Ovary (tissue), 10 donors: ENCODE measurements at places on chromosomes 3 and 15. TPM values are rescaled to one million over a fixed set of nuclear protein-coding genes. Genes with fewer than 3 reads are reported as not detected.

- no peak for DNase-seq
Measured at GRCh38 chr3:87461443-87461842, 185.1 kb upstream of the POU1F1 start.

DNA sequence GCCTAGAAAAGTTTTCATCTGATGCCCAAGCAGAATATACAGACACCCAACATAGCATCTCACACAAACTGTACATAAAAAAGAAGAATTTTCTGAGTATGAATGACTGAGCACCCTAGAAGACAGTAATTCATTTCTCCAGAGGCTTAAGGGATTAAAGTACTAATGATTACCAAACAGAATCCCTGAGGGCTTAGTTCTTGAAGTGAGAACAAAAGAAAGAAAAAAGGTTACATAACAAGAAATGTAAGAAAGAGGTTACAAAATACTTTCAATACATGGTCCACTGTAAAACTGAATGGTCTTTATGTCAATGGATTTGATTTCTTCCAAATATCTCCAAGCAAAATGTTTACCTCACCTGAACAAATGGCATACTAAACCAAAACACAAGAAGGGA lies 9.1 kb upstream of the NEK10 start:
- DNase-seq, result no peak

Gene TATDN2
- polyA plus RNA-seq, result 29.4 TPM

DNA sequence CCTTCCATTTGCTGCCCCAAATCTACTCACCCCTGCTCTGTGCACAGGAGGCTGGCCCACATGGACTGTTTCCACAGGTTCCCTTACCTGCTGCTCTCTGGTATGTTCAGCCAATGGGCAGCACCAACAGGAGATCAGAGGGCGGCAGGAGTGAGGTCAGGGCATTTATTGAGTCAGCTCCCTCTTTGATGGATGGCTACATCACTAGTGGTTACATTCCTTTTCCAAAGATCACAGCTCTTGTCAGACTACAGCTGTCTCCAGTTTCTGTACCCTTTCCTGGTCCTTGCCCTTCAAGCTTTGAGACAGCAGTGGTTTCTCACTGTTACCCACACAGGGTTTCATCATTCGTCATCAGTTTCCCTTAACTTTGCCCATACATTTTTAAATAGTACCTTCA lies 325.1 kb downstream of the SUCLG2 start:
- DNase-seq, result no peak

Gene CTXN2
- polyA plus RNA-seq, result not detected

Gene GOLGA8G
- not detected for polyA plus RNA-seq

Gene CKMT1A
- polyA plus RNA-seq, result 0.62 TPM

DNA sequence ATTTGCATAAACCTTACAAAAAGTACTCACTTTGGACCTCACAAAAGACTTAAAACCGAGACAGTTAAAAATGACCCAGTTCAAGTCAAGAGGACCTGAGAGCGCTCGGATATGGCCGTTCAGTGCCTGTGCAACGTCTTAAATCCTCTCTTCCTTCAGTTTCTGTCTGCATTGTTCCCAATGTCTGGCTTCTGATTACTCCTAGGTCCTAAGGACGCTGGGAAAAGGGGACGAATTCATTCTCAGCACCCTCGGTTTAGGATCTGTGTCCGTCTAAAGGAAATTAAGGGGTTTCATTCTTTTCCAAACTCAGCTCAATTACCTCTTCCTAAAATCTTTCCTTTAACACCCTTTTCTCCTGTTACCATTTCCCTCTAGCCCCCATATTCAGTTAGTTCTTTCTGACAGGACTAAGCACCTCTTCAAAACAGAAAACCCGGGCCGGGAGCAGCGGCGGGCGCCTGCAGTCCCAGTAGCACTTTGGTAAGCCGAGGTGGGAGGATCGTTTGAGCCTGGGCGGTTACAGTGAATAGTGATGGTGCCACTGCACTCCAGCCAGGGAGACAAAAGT lies 970 bp downstream of the DPPA4 start:
- DNase-seq, result no peak

Gene SCAMP5
- polyA plus RNA-seq, result 4.6 TPM

Gene ROBO2
- polyA plus RNA-seq, result 7.3 TPM

- no peak for DNase-seq
Measured at GRCh38 chr15:62853114-62853840, 189.3 kb upstream of the TPM1 start.

Gene ACKR4
- polyA plus RNA-seq, result 5.4 TPM

GRCh38 chr15:67101911-67102598 lies 36.7 kb downstream of the SMAD3 start:
- DNase-seq, result no peak

DNA sequence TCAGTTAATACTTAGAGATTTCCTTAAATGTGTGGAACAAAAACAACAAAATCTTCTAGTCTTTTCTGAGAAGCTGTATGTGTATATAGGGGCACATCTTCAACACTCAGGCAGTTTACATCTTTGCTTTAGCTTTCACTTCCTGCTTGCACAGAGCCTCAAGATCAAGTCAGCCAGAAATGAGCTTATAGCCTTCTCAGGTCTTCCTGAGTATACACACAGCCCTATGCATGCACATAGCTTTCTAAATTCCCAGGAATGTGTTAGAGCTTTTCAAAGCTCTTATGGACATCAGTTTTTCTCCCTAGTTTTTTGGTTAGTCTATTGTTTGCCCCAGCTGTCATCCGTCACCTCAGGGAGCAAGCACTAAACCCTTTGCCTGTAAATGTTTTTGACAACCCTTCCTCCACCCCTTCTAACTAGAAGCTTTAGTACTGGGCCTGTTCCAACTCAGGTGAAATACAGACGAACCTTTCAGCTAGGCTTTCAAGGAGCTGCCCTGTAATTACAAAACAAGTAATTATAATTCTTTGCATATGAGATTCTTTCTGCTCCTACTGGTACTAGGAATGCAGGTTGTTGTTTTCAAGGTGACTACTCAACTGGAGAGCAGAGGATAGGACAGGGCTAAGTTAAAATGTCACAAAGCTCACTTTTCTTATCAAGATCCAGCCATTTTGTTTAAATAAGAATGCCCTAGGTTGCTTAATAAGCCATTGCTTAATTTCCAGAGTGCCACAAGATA lies 22.6 kb upstream of the MTMR10 start:
- DNase-seq, result no peak

DNA sequence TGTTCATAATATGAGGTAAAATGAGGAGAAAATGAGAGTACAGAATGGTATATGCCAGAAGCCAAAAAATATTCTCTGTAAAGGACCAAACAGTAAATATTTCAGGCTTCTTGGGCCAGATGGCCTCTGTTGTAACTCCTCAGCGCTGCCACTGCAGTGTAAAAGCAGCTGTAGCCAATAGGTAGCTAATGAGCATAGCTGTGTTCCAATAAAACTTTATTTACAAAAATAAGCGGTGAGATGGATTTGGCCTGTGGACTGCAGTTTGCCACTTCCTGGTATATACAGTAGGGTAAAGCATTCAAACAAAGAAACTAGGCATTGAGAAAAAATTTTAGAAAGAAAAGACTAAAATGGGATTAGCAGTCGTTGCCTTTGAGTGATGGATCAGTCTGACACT lies 51.5 kb downstream of the BFSP2 start:
- no peak for DNase-seq

- no peak for DNase-seq
Measured at GRCh38 chr3:100630664-100631063, 21.3 kb downstream of the ADGRG7 start.

DNA sequence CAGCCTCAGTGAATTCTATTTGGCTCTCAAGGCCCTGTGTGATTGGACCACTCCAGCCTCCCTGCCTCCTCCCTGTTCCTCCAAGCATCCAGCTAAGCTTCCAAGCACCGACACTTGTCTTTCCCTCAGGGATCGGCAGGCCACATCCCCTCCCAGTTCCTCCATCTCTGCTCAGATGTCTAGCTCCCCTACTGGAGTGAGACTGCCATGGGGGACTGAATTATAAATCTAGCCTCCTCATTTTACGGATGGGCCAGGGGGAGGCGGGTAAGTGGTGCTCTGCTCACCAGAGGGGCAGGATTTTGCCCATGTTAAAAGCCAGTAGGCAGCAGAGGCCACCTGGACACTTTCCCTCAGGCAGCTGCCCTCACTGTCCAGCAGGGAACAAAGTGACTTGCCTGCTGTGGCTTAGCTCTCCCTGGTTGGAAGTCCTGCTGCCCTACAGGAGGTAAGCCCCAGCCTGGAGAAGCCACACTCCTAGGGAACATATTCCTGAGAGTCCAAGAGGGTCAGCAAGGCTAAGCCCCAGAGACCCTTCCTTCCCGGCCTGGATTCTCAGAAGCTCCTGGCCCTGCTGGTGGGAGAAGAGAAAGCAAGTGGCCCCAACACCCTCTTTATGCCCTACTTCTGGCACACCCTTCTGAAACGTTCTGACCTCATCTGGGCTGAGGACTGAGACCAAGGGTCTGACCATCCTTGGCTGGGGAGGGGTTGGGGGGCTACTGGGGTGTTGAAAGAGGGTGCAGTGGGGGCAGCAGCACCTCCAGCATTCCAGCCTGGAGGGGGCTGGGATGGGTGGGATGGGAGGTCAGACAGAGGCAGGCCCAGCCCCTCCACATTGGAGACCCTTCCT lies 9.1 kb upstream of the HHATL start:
- peak; percentile 6 for DNase-seq

DNA sequence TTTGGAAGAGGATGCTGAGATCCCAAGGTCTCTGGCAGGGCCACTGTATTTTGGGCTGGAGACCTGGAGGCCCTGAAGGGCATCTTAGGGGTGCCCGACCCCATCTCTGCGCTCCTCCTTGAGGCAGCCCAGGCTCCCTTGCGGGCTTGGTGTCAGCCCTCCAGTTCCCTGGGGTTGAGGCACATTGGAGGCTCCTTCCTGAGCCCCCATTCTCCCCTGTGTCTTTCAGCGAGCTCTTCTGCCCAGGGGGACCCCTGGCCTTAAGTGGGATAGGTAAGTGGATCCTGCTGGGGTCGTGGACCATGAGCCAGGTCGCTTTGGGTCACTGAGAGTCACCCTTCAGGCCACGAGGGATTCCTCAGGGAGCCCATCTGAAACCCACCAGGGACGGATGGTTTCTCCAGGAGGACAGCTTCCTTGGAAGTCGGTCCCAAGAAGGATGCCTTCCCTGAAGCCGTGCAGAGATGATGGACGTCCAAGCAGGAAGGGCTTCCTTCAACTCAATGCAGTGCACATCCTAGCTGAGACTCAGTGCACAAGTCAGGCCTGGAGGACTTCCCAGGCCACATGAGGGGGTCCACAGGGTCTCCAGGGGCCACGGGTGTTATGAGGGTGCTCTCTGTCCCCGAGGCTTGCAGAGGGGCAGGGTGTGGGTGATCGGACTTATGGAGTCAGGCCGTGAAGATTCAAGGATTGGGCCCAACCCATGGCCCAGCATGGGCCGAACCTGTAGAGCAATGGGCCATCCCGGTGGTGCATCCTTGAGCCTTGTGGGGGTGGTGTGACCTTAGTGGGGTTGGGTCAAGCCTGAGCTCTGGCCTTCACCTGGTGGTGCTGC lies 224.3 kb downstream of the SNRPN start:
- DNase-seq, result no peak

DNA sequence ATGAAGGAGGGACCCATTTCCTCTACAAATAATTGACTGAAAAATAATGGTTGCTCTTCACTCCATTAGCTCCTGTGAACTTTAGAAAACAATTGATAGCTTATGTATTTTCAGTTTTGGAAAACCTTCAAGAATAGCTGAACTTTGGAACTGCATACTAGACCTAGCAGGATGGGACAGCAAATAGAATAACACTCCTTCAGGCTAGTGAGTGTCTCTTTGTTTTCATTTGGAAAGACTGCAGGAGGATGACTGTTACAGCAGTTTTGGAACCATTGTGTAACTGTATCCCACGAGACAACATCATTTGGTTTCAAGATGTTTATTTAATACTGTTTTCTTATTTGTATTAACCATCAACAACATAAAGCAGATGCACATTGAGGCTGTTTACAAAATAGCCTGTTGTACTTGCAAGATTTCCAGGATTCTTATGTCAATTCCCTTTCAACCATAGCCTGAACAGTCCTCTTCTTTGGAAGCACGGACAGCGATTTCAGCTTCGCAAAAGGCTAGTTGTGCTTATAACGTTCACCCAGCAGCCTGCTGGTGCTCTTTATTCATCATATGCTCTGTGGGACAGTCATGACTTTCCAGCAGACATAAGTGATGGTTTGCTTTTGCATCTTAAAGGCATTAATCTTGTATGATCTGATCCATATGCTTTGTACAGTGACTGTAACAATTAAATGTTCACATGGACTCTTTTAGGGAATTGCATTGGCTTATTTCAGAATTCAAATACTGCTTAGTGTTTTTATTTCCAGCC lies 335.5 kb downstream of the IL5RA start:
- no peak for DNase-seq

GRCh38 chr3:15436246-15436645 lies 8.8 kb downstream of the EAF1 start:
- no peak for DNase-seq

Gene SLC2A2
- not detected for polyA plus RNA-seq

- DNase-seq, result no peak
Measured at GRCh38 chr15:48630245-48630644, 15.3 kb downstream of the FBN1 start.

Gene FAM107A
- polyA plus RNA-seq, result 19.9 TPM

Gene OCA2
- 0.31 TPM for polyA plus RNA-seq

GRCh38 chr3:86961297-86961696 lies 29.7 kb downstream of the VGLL3 start:
- DNase-seq, result no peak

DNA sequence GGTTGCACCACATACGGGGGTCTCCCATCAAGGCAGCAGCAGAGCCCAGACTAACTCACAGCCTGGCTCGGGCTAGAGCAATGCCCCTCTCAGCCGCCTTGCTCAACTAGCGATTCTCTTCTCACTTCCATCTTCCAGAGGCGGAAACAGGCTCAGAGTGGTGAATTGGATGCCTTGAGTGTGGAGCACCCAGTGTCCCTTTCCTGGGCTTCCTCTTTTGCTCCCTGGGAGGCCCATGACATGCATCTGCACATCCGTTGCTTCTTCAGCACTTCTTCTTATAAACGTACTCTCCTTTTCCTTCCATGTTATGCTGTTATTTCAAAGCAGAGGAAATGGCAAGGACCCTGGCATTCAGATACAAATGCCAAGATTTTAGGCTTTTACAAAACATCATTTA lies 2.1 kb upstream of the IQSEC1 start:
- no peak for DNase-seq

- DNase-seq, result no peak
Measured at GRCh38 chr3:103167850-103168249, 733.0 kb downstream of the ZPLD1 start.
